Astrocyte of the spinal cord (primary cell): ENCODE measurements at places on chromosomes 11 and 22.
A peak's percentile ranks its signal among the peaks of the same experiment; 100 is the strongest.

DNA sequence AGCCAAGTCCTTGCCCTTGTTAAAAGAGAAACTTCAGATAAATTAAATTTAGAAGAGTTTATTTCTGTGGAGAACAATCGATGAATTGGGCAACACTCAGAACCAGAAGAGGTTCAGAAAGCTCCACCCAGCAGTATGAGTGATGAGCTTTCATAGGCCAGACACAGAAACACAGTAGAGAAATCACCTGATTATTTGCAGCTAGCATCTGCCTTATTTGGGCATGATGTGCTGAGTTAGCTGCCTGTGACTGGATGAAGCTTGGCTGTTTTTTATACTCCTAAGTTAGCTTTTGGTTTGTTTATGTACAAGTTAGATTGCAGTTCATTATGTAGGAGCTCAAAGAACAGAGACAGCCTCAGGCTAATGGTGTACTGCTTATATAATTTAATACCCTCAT, 269.5 kb upstream of the SESN3 start:
- no peak for DNase-seq

- no peak for DNase-seq
Observed at GRCh38 chr11:134398644-134399292, 13.3 kb downstream of the B3GAT1 start.

GRCh38 chr11:111502611-111503010, 9.6 kb downstream of the BTG4 start:
- no peak for DNase-seq

GRCh38 chr11:128564642-128565245, 22.6 kb downstream of the ETS1 start:
- DNase-seq = no peak

DNA sequence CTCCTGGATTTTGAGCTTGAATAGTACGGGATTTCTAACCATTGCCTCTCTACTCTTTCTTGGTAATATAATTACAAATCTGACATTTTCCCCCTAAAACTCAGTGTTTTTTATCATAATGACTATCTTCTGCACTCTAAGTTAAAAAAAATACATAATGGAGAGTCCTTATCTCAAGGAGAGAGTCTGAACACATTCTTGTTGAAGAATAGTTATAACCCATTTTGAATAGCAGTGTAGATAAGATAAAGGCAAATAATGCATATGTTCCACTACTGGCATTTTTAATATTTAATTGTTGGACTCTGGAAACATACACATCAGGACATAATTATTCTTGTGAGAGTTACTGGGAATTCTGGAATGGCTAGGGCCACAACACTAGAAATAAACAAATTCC, 456.5 kb upstream of the ANO5 start:
- no peak for DNase-seq

- peak; percentile 81 for DNase-seq
Observed at GRCh38 chr22:38696606-38697424, 3.9 kb downstream of the JOSD1 start.

GRCh38 chr11:111253131-111253530, 7.6 kb downstream of the POU2AF2 start:
- no peak for DNase-seq

DNA sequence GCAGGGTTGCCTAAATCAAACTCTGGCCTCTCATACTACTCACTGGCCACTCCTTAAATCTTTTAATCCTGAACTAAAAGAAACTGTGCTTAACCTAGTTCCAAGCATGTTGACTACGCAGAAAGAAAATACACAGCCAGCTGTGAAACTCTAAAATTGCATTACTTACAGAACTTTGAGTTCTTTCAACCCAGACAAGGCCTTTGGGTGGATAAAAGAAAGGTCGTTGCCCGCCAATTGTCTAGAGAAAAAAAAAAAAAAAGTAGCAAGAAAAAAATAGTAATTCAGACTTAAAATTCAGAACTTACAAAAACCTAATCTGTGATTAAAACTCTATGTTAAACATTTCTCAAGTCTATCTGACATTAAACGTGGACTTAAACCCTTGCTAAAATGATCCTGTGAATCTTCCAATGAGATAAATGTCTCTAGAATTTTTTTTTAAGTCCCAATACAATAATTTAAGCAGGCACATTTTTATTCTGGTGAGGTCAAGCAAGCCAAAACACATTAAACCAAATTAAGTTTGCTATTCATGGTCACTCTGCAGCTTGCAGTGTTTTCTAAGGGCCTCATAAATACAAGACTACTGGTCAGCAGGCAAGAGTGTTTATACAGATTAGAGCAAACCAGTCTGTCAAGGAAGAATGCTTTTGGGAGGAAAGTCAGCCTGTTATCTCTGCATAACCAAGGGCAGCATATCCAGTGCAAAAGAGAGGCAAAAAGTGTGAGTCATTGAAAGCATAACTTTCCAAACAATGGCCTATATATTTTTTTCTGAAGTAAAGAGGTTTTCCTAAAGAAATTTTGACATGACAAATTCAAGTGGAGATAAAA, 29.5 kb upstream of the CCDC34 start:
- peak; percentile 73 for DNase-seq

GRCh38 chr11:57476757-57477506, 16.6 kb downstream of the RTN4RL2 start:
- DNase-seq = no peak

- DNase-seq = no peak
Observed at GRCh38 chr22:49062802-49063544, 764.7 kb downstream of the BRD1 start.

GRCh38 chr11:130827451-130828377, 88.6 kb downstream of the SNX19 start:
- DNase-seq = peak; percentile 79

DNA sequence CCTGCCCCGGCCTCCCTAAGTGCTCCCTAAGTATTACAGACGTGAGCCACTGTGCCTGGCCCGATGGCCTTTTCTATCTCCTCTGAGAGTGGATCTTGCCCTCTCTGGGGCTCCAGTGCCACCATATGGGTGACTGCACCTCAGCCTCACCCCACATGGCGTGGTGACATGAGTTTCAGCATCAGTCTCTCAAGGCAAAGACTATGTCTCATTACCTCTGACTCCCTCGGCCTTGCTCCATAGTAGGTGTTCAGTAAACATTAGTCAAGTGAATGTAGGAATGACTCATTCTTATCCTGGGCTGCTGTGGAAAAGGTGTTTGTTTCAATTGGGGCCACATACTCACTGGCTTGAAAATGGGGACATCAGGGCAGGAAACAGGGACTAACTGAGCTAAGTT, 168.8 kb downstream of the GRIK4 start:
- DNase-seq = no peak

DNA sequence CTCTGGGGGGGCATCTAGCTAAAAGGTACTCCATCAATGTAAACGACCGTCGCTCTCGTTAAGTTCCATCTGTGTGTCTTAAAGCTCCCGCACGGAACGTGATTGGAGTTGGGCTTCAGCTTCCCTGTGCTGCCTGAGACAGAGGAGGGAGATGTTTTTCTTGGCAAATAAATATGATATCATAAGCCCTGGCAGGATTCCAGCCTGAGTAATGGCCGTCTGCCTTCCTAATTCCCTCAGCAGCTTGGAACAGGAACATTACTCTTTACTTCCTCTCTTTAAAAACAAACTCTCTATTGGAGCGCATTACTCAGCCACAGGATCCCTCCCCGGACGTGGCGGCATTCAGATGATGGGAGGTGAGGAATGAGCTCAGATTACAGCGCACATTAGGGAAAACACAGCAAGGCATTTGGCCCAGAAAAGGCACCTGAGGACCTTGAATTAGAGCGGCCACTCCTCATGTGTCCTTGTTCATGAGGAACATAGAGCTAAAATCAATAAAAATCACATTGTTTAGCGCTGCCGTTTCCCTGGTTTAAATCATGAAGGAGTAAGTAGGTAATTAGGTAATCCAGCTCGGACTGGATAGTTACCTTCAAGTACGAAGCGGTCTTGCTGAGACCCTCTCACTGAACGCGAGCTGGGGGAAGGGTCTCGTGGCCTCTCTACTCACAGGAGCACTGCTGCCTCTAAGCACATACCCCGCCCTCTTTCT, 230.4 kb downstream of the ST3GAL4 start:
- peak; percentile 96 for DNase-seq

- DNase-seq = no peak
Observed at GRCh38 chr11:15621565-15621964, 506.8 kb downstream of the INSC start.

GRCh38 chr11:96146765-96147164, 196.2 kb downstream of the MAML2 start:
- no peak for DNase-seq
